ENCODE measurements at places on chromosomes 12 and 14.

DNA sequence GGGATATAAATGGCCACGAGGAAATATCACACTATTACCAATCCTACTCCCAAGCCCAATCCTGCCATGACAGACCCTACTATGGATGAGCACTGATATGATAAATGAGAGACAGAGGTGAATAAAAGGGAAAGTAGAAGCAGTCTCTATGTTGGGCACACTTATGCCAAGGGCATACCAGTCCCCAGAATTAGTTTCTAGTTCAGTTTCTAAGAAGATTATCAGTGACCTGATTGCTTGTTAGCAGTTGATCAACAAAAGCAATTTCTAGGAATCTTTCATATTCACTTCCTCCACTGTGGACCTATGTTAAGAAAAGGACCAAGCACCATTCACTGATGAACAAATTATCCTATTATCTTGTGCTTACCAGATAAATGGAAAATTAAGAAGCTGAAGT lies 20.0 kb downstream of the SCAF11 start:
- no peak for DNase-seq

DNA sequence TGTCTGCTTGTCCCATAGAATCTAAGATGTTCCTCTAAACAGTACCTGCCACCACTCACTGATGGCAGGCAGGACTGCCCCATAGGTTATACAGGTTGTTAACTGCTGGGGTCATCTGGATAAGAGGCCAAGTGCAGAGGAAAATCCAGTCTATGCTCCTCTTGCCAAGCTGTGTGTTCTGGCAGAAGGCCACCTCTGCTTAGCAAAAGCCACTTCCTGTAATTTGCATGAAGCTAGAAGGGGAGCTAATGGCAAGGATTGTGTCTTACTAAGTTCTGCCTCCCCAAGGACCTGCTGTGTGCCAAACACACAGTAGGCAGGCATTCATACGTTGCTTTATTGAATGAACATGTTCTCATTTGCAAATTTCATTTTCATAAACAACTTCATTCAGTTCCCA lies 445.4 kb downstream of the BCL11B start:
- no peak for DNase-seq

GRCh38 chr14:85471156-85471555 lies 58.8 kb upstream of the FLRT2 start:
- peak; percentile 9 for DNase-seq

GRCh38 chr12:10900530-10900929 lies 8.8 kb downstream of the TAS2R13 start:
- DNase-seq = no peak

- no peak for DNase-seq
Observed at GRCh38 chr12:57469296-57470164, 9.9 kb downstream of the GLI1 start.

- no peak for DNase-seq
Observed at GRCh38 chr12:120136093-120136770, 19.7 kb upstream of the RAB35 start.

- DNase-seq = no peak
Observed at GRCh38 chr14:21521501-21521900, 4.6 kb downstream of the SALL2 start.

- no peak for DNase-seq
Observed at GRCh38 chr14:96176811-96177211, 27.8 kb upstream of the BDKRB2 start.

- DNase-seq = no peak
Observed at GRCh38 chr14:92277031-92277430, 45.9 kb upstream of the SLC24A4 start.

DNA sequence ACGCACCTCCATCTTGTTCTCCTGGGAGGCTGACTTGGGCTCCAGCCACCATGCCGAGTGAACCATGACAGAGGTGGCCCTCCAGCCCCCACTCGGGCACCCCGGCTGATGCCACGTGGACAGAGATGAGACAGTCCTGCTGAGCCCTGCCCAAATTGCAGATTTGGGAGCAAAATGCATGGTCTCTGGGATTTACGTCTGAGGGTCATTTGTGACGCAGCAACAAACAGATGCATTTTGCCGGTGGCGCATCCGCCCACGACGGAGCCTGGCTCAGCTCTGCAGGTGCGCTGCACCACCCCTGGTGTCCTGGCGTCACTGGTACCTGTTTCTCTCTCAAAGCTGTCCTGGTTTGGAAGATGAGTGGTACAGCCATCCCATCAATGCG lies 31.1 kb upstream of the INF2 start:
- DNase-seq = no peak

DNA sequence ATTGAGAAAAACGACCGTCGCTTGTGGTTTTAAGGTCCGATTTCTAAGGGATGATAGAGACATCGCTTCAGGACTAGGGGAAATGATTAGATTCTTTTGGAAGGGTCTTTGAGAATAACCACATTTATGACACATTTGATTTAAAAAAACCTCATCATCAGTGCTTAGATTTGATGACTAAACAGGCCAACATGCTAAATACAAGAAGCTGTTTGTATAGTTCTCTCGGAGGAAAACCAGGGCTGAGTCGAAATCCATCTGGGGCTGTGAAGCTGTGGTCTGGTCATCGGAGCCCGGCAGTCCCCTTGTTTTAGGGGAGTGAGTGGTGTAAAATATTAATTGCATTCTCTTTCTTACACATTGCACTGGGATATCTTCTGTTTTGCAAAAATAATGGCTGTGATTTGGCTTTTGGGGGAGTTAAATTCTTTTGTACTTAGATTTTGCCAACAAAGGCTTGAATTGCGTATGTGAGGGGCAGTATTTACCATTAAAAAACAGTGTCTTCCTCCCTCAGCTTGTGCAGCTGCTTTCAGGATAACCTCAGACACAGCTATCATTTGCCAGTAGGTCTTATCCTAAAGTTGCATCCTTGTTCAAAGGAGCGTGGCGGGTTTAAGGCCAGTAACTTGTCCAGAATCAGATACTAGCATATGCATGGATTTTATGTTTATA lies 550 bp downstream of the GNG2 start:
- DNase-seq = no peak

- DNase-seq = no peak
Observed at GRCh38 chr12:108717243-108717642, 14.1 kb downstream of the CORO1C start.

GRCh38 chr14:34331728-34332623 lies 130.1 kb downstream of the SPTSSA start:
- peak; percentile 43 for DNase-seq

DNA sequence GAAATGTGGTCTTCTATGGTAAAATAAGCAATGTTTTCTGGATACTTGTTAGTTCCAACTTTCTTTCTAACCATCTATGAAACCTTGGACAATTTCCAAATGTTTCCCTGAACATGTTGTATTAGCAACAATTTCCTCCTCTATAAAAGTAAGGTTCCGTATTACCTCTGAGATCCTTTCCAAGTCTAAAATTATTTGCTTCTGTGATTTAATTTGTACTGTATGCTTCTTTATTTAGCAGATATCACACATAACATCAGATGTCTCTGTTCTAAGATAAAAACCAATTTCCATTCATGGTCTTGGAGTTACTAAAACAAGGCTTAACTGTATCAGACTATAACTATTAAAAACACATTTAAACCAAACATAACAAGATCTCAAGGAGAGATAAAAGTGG lies 177.2 kb downstream of the FOXA1 start:
- no peak for DNase-seq

GRCh38 chr14:24351517-24351916 lies 11.7 kb upstream of the RIPK3 start:
- DNase-seq = peak; percentile 30

- DNase-seq = no peak
Observed at GRCh38 chr12:111355201-111355925, 13.5 kb downstream of the PHETA1 start.

DNA sequence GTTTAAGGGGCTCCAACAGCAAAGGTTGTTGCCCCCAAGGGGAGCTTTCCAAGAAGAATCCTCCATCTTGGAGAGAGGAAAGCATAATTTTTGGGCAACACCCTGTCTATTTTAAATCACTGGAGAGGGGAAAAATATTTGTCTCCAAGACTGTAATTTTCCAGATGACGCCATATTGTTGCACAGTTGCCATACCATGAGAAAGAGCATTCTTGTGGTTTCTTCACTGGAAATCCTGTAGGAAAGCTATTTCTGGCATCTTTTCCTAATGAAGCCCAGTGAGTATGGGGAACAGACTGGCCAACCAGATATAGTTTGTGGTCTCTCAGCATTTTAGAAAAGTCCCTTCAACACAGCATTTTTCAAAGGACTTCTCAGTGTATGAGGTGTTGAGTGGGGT lies 88.1 kb upstream of the MANSC4 start:
- DNase-seq = no peak

DNA sequence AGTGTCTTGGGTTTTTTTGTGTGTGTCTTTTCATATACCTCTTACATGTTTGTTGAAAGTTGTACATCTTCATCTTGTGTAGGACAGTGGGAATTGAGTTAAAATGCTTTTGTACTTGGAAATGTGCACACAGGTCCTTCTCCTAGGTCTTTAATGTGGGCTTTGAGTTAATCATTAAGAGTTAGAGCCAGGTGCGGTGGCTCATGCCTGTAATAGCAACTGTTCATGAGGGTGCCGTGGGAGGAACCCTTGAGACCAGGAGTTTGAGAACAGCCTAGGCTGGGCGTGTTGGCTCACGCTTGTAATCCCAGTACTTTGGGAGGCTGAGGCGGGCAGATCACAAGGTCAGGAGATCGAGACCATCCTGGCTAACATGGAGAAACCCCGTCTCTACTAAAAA lies 13.9 kb downstream of the CLECL1 start:
- DNase-seq = no peak

DNA sequence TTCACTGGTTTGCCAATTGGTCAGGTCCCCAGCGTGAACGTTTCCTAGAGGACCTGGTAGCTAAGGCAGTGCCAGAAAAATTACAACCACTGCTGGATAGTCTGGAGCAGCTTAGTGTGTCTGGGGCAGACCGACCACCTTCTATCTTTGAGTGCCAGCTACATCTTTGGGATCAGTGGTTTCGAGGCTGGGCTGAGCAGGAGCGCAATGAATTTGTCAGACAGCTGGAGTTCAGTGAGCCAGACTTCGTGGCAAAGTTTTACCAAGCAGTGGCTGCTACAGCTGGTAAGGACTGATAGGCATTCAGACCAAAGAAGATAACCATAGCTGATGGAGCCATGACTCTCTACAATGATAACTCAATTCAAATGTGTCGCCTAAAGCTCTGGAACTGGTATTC lies 2.5 kb downstream of the C14orf119 start:
- DNase-seq = no peak

DNA sequence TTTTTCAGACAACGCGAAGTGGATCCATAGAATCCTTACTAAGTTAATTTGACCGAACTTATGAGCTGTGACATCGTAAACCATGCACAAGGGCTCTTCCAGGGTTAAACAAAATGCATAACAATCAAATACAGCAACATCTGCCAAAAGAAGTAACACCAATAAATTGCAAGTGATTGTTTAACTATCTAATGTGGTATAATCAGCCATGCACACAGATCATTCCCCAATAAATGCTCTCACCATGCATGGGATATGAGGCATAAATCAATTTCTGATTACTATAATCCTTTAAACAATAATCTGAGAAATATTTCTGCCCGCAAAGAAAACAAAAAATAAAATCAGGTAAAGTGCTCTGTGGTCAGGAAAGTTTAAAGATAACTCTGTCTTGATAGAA lies 7.7 kb upstream of the PLEKHG7 start:
- DNase-seq = no peak

- DNase-seq = peak; percentile 54
Observed at GRCh38 chr14:95452176-95452892, 64.1 kb downstream of the SYNE3 start.

DNA sequence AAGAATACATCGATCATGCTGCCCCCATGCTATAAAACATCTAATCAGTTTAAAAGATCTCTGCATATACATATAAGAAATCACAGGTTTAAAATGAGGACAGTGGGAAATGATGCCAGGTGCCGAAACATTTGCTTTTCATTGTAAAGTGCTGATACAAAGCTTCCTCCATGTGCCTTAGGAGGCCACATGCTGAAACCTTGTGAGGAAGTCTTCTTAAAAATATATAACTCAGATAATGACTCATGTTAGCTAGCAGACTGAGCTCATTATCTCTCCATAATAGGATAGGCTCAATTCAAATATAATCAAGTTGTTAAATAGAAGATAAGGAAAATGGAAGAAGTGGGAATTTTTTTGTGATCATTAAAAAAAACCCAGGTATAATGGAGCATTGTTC lies 65.9 kb downstream of the RFX4 start:
- no peak for DNase-seq

DNA sequence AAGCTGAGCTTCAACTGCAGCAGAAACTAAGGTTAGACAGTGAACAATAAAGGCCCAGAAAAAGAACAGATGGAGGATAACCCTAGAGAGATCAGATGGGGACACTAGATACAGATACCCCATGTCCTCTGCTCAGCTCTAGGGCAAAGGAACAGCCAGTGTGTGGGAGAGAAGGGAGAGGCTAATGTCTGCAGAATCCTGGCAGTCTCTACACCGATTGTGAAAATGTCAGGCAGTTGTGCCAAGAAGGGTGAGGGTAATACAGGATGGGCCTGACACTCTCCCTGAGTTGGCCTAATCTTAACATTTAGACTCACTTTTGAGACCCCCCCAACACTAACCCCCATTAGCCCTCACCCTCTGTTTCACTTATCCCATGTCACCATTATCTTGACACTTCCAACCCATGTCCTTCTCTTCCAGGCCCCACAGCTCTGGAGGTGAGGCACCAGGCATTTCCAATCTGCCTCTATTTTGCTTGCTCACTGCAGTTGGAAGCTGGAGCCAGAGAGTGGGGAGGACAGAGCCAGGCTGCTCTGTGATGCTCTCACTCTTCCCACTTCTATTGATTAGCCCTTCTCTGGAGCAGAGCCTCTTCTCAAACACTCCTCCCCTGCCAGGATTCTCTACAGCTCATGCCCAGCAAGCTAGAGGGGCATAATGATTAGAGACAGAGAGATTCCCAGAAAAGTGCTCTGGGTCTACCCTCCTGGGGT lies 3.0 kb upstream of the BLOC1S1 start:
- no peak for DNase-seq

DNA sequence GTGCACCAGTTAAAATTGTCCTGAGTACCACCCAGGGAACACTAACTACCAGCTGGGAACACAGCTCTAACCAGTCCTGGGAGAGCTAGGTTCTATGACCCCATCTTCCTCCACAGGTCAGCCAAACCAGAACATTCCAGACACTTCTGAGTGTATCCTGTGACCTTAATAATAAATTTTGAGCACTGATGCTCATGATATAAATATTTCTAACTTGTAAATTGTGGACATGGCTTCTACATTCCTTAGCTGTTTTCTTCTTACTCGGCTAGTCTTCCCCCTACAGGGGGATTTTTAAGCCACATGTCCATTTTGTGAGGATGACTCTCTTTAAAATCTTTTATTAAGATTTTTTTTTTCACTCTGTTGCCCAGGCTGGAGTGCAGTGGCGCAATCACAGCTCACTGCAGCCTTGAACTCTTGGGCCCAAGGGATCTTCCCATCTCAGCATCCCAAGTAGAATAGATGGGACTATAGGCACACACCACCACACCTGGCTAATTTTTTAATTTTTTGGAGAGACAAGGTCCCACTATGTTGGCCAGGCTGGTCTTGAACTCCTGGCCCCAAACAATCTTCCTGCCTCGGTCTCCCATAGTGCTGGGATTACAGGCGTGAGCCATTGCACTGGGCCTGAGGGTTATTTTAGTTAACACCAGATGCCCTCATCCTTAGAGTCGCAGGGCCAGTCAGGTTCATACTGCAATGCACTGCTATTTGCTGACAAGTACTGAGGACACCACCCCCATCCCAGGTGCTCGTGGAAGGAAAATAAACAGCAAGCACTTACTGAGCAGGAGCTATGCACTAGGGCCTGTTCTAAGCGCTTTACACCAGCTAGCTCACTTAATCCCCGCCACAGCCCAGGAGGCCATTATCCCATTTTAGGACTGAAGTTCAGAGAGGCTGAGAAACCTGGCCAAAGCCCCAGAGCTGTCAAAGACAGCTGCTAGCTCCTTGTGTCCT lies 142.6 kb upstream of the NCOR2 start:
- DNase-seq = no peak
